ENCODE measurements at places on chromosomes 13 and 19.

DNA sequence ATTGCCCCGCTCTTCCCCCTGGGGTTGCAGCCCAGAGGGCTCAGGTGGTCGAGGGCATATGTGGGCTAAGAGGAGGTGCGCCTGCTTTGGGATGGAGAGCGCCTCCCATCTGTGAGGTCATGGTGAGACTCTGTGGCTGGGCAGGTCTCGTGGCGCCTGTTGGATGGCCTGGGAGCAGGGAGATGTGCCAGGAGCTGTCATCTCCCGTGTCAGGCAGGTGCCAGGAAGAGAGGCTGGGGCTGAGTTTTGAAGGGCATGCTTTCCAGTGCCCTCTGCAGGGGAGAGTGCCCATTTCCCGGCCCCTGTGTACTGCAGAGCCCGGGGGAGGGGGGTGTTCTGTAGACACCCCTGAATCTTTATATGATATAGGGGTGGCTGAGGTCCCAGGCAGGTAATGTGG, 2.8 kb downstream of the WTIP start:
- no peak for DNase-seq

DNA sequence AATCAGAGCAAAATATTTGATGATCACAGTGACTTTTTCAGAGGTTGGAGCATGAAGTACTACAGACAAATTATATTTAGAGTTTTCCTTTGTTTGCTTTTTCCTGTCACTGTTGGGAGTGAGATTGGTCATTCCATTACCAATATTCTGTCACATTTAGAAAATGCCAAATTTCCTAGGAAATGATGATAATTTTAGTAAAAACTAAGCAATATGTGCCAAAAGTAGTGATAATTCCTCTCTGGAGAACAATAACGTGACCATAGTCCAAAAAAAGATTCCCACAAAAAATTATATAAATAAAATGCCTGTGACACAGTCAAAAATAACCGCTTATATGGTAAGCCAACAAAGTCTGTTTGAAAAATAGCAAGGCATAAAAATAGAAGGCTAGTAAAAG, 2719.4 kb downstream of the PCDH9 start:
- no peak for DNase-seq

DNA sequence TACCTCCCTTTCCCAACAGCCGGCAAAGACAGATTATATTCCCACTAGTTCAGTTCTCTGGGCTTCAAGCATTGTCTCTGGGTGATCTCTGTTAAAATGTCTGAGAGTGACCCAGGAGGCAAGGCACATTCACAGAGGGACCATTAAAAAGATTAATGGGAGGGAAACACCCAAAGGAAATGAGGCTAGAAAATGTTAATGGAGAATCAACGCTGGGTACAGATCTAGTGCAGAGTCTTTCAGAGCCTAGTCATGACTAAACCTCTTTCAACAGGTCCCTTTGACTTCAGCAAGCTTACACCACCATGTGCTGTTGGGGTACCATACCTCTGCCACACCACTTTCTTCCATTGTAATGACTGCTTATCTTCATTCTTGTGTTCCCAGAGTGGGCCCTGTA, 358.6 kb downstream of the DCT start:
- no peak for DNase-seq

DNA sequence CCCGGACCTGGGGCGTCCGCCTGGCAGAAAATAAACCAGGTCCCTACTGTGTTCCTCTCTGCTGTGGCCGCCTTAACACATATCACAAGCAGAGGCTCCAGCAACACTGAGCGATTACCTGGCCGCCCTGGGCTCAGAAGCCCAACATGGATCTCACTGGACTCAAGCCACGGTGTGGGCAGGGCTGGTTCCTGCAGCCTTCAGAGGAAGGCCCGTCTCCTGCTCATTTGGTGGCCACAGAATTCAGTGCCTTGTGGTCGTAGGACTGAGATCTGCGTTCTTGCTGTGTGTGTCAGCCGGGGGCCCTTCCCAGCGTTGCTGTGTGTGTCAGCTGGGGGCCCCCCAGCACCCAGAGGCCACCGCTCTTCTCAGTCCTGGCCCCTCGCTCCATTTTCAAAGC, 30.2 kb downstream of the C2CD4C start:
- DNase-seq = no peak

GRCh38 chr13:73733706-73734105, 400.5 kb downstream of the KLF12 start:
- DNase-seq = no peak

DNA sequence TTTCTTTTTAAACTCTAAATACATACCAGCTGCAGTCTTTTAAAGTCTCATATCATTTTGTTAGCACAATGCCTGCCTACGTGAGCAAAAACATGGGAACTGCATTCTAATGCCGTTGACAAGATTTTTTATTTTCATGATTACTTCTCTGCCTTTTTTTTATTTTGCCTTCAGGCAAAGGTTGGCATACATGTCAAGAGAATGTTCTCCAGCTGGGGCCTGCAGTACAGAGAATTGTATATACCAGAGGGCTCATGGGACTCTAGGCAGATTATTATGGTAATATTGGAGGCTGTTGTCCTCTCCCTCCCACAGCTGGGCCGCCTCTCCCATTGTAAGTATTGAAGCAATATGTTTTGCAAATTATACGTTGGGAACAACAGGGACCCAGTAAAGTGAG, 53.9 kb upstream of the OBI1 start:
- no peak for DNase-seq

- DNase-seq = no peak
These were observed 546 bp downstream of the UBXN6 start for GRCh38 chr19:4456843-4457653.

GRCh38 chr19:37964109-37964508, 57.1 kb downstream of the SIPA1L3 start:
- DNase-seq = no peak

DNA sequence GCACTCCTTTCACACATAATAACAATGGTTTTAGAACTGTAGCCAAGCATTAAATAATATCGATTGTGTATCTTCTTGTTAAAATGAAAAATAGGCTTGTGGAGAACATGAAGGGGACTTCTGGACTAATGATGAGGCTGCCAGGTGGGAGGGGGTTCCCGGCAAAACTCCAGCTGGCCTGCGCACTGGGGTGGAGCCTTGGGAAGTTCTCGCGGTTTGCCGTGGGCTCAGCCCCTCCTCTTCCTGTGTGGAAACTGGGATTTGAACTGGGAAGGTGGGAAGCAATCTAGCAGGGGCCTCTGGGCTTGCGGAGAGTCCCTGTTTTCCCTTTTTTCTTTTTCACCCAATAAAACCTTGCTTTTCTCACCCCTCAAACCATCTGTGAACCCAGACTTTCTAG, 113.7 kb upstream of the SLITRK1 start:
- no peak for DNase-seq

GRCh38 chr13:109694972-109695371, 91.4 kb downstream of the IRS2 start:
- DNase-seq = no peak

DNA sequence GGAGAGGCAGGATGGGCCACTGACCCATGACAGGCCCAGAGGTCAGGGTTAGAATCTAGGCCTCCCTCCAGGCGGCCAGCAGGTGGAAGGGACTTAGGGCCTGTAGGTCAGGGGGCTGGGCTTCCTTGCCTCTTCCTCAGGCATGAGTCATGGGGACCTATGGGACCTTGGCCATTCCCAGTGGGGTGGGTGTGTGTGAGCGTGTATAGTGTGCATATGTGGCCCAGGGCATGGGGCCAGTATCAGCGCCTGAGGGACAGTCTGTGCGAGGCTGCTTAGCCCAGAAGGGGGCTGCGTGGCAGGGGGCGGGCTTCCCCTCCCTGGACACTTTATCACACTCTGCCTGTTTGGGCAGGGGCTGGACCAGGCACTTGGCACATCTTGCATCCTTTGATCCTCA, 13.3 kb downstream of the KCTD15 start:
- DNase-seq = no peak

- no peak for DNase-seq
These were observed 654.9 kb downstream of the FGF9 start for GRCh38 chr13:22325761-22326160.

DNA sequence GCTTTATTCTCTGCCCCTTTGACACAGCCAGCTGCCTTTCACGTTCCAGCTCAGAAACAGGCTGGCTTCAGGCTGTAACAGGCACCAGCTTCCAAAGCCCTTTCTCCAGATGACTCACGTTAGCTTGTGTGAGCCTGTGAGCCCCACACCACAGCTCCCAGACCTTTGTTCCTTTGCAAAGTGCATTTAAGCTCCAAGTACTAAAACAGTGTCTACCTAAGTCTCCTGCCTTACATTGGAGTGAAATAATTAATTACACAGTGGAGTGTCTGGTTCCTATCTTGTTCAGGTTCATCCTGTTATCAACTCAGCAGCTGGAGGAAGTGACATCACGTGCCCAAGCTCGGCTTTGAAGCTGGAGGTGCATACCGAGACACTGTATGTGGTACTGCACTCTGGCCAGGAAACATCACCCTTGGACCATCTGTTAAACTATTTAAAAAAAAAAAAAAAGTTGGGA, 475.8 kb downstream of the FOXO1 start:
- no peak for DNase-seq

DNA sequence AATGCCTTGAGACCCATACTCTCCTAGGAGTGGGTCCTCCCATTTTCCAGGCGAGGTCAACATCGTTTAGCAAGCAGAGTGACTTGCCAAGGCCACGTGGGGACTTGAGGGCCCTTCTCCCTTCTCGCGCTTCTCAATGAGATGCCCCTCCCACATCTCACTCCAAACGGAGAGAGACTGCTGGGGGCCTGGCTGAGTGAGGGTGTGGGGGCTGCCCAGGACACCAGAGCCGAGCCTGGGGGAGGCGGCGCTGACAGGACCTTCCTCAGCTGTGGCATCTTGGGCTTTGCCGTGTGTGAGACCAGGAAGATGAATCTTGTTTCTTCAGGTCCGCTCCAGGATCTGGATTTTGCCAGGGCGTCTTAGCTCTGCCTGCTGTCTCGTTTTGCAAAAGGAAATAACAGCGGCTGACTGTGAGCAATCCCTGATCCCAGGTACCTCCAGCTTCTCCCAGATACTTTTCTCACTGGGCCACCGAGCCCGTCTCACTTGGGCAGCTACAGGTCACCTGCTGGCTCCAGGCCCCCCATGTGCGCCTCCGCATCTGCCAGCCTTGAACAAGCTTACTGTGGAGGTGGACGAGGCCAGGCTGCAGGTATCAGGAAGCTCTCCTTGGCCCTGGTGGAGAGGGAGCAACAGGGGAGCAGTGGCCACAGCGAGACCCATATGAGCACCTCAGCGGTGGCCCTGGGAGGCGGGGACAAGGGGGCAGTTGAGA, 6.0 kb downstream of the COX6B2 start:
- no peak for DNase-seq

DNA sequence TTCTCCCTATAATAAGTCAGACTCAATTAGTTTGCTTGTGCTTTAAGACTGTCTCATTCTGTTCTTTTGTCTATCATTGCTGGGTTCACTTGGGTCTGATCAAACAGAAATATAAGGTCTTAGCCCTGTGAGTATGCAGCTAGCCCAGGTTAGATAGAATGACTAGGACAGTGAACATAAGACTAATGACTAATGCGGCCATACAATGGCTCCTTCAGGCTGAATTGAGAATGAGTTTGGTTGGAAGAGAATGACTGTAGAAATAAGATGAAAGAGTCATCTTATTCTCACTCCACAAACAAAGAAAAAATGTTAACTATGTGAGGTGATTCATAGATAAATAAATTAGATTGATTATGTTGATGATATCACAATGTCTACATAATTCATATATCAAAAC, 50.1 kb upstream of the OBI1 start:
- DNase-seq = no peak

GRCh38 chr13:31175847-31176532, 14.3 kb upstream of the HSPH1 start:
- no peak for DNase-seq

- DNase-seq = no peak
These were observed 7.0 kb upstream of the ZNF444 start for GRCh38 chr19:56133858-56134653.

GRCh38 chr19:9627856-9628255, 6.8 kb upstream of the ZNF561 start:
- DNase-seq = no peak

DNA sequence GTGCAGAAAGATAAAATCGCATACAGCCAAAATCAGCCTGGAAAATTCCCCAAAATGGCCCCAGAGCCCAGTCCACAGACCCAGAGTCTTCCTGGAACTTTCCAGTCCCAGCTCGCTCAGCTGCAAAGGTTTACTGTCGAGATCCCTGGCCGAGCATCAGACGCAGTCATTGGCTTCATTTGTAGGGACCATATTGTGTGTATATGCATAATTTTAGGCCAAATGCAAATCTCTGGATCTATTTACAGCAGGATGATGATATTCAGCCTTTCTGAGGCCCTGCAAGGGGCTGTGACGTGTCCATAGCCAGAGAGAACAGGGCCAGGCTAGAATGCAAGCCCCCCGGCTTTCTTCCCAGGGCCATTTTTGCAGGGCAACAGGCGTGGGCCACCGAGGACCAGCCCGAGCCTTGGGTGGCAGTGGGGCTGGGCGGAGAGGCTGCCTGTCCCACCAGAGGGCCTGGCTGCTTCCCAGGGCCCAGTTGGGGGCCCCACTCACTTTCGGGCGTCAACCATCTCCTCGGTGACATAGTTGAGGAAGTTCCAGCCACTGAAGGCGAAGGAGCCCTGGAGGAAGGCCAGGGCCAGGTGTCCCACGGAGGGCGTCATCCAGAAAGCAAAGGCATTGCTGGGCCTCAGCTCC, 13.7 kb downstream of the SLC7A10 start:
- no peak for DNase-seq

DNA sequence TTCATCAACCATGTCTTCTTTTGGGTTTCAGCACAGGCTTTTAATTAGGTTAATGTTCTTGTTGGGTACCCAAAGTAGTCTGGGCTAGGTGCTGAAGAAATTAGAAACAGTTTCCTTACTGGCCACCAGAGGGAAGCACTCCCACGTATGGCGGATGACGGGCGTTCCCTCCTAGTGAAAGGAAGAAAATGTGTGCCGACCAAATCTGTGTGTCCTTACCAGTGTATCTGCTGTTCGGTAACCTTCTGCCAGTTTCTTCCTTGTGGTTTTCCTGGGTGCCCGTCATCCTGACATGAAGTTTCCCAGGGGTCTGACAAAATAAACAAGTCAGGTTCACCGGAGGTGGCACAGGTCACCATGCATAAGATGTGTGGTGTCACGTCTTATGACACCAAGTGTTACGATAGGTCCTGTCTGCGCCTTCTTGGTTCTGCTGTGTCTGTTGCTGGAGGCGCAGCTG, 6.0 kb upstream of the WDR88 start:
- DNase-seq = peak; percentile 25

DNA sequence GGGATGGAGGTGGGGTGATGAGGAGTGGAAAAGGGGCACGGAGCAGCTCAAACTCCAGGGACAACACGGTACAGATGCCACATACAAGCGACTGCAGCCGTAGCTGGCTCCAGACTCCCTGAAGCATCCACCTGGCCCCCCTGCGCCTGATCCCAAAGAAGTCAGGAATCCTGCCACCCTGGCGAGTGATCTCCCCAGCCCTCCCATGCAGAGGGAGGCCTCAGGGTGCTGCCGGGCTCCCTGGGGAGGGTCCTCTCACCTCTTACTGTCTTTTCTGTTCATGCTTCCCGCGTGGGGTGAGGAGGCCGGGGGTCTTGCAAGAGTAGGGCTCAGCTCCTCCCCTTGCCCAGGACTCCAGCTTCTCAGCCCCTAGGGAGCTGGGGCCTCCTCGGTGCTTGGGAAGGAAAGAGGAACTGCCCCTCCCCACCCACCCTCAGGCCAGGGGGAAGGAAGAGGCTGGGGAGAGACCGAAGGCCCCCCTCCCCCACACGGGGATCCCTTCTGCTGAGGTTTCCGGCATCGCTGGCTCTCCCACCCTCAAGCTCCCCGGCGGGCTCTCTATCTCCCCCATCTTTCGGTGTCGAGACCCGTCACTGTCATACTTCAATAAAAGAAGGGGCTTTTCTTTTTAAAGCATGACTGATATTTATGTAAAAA, at the start of gene RASGRP4:
RASGRP4 (minus strand) TSS at position 410 of the 657 bp plus-strand sequence; CDS start at position 282, 128 bp downstream.
- DNase-seq = no peak
